T-helper 22 cell (primary cell): ENCODE measurements at places on chromosomes 7 and 10.

GRCh38 chr10:125482108-125482507 lies 200.9 kb downstream of the TEX36 start:
- DNase-seq, result no peak

DNA sequence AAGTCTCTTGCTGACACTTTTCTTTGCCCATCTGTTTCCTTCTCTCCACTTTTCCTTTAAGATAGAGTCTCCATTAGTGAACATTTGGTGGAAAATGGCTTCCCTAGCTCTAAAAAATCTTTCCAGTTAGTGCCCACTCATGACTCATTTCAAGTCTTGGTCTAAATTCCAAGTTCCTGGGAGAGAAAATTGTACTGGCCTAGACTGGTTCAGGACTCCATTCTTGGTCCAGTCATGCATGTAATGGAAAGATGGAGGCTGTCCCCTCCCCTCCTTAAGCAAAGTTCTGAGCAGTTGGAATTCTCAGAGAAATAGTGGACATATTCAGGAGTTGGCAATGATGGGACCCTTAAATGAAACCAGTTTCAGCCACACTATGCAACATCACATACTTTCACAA lies 3.8 kb upstream of the ALDH18A1 start:
- no peak for DNase-seq

DNA sequence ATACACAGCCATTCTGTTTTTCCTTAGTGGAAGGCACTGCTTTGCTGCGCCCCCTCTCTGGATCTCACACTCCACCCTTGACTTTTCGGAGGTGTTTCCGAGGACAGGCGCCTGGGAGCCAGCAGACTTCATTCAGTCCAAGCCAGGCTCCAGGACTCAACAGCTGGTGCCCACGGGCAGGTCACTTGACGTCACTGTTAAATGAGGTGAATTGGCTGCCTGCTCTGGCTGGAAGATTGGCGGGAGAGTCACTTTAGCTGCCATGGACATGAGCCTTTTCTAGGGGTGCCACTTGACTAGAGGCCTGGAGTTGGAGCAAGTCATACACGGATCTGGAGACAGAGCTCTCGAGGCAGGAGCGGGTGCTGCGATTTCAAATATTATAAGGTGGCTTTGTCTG lies 3.2 kb downstream of the HTRA1 start:
- DNase-seq, result no peak

- DNase-seq, result no peak
Measured at GRCh38 chr7:9083837-9084236, 650.4 kb downstream of the NXPH1 start.

DNA sequence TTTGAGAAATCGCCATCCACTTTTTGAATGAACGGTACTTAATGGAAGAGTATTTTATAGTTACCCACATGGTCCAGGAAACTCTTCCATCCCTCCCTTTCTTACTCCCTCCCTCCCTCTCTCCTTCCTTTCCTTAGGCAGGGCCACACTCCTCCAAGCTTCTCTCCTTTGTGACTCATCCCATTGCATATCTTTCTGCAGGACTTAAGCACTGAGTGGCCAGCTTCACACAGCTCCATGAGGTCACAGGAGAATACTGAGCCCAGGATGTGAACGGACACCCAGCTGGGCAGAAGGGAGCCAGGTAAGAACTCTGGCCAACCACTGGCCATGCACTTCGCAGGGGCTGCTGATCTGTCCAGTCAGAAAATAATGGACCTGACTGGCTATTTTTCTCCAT lies 189.7 kb upstream of the ADCY1 start:
- DNase-seq, result no peak

DNA sequence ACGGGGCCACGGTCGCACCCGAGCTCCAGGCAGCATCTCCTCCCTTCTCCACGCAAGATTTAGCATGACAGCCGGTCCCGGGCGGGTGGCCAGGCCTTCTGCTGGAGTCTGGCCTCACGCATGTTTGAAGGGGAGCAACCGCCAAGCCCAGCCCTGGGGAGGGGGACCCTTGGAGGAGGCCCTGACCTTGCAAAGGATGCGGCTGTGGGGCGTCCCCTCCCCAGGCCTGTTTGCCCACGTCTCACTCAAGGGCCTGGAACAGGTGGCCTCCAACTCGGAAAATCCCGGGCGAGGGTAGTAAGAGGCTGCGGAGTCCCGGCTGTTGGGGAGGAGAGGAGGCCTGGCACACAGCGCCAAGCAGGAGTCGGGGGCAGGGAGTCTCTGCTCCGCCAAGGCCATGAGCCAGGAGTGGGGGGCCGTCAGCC lies 50.6 kb upstream of the DPYSL4 start:
- no peak for DNase-seq

DNA sequence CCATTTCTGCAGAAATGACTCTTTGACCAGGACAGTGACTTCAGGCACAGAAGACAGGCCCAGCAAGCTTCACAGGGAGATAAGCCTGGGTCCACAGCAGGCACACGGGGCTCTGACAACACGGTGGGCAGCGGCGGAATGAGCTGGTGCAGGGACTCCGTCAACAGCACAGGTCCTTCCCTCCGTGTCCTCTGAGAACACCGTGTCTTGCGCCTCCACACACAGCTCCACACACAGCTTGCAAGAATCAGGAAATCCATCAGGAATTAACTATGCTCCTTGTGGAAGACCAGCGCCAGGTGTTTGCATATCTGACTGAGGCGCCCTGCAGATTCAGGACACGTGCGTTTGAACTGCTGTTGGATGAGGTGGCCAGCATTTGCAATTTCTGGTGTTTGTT lies 39.6 kb downstream of the TCERG1L start:
- DNase-seq, result no peak

GRCh38 chr10:78443900-78444571 lies 410.4 kb downstream of the RPS24 start:
- no peak for DNase-seq

- no peak for DNase-seq
Measured at GRCh38 chr7:6628045-6628444, 9.1 kb upstream of the ZNF316 start.

- no peak for DNase-seq
Measured at GRCh38 chr10:4331150-4331549, 494.9 kb upstream of the AKR1E2 start.

GRCh38 chr10:86671985-86672710 lies 3.8 kb downstream of the LDB3 start:
- DNase-seq, result no peak

DNA sequence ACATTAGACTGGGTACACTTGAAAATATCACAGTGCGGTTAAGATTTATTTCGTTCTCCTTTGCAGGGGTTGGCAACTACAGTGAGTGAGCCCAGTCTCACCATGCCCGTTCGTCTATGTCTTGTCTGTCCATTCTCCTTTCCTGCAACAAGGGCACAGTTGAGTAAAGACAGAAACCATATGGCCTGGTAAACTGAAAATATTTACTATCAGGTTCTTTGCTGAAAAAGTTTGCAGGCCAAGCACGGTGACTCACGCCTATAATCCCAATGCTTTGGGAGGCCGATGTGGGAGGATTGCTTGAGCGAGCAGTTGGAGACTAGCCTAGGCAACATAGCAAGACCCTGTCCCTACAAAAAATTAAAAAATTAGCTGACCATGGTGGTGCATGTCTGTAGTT lies 11.4 kb upstream of the KCTD7 start:
- DNase-seq, result no peak

DNA sequence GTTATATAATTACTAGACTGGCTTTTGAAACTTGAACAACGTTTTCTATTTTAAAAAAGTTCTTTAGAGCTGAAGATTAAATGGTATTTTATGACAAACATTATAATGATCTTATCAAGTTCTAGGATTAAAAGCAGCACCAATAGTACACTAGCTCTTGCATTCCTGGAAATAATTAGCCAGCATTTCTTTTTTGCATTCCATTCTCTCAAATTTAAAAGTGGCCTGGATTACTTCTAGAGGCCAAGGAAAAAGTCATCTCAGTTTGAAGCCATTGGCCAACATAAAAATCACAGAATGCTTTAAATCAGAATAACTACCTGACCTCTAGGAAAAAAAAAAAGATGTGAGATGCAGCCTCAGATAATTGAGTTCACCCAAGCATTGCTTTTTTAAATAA lies 1326.4 kb upstream of the SORCS1 start:
- no peak for DNase-seq
